ENCODE measurements at places on chromosomes 4 and X.

DNA sequence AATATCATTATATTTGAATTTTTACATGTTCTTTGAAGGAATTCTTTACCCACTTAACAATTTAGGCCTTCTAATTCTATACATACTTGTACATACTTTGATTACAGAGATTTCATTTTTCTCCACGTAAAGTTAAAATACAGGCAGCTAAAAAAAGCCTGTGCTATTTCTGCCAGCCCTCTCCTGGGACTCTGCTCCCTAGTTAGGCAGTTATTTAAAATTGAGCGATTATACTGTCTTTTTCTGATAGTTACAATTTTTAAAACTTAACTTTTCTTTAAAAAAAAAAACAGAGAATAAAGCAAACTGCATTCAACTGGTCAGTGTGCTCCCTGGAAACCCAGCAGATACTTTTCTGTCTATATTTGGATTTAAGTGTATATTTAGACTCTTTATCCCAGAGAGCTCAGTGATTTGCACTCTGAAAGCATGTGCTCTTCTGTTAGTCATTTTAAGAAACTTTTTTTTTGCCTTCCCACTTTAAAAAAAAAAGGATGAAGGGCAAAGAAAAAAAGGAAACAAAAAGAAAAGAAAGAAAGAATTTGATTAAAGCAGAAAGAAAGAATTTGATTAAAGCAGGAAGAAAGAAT, 18.1 kb upstream of the FAM241A start:
- DNase-seq: no peak
- H3K4me1 ChIP-seq: peaks cover 9% of the 10 kb centered on the region
- no peak overlapping the region for H3K4me3 ChIP-seq
- peaks cover 6% of the 10 kb centered on the region for H3K27me3 ChIP-seq
- H3K27ac ChIP-seq: no peak overlapping the region

DNA sequence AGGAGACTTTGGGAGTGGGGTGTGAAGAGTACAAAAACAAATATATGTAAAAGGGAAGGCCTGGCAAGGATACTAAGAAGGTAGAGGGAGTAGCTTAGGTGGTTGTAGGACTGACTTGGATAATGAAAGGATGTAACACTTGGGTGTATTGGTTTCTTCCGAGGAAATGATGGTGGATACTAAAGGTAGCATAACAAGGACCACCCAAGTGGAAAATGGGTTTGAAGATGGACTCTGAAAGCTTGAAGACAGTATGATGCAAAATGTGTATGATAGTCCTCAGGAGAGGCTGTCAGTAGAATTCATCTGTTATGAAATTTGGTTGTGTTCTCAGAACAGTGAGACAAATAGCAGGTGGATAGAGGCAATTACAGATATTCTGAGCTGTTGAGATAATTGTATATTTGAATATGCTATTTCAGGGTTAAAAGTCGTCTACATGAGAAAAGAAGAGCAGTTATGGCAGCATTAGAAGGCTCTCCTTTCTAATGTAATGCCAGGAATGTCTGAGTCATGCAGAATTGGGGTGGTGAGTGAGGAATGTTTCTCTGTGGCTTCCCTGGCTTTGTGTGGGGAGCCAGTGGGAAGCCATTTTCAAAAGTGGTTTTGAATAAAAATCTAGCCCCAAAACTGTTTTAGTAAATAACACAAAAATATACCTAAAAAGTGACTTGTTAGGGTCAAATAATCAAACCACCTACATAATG, 75.6 kb downstream of the FHIP1A start:
- no peaks in the 10 kb centered on the region for H3K36me3 ChIP-seq
- peaks cover 41% of the 10 kb centered on the region for H3K4me1 ChIP-seq
- no peak overlapping the region for H3K4me3 ChIP-seq
- H3K27ac ChIP-seq: peak overlapping the region; percentile 78

DNA sequence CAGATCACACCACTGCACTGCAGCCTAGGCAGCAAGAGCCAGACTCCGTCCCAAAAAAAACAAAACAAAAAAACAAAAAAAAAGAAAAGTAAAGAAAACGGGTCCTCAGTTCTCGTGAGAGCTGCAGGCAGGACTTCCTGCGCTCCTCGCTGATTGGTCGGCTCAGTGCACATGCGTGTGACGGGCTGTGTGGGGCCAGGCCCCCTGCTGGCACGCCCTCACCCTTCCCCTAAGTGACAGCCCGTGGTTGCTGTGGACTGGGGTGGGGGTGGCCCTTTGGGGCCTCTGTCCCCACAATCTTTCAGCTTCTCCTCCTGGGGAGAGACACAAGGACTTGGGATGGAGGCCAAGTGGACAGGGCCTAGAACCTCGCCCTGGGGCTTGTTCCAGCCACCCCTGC, at the start of gene FAM9B:
Gene FAM9B (minus strand): TSS at position 139 of the 400 bp plus-strand sequence. CDS start 1,141 bp downstream, outside the sequence.
- no peak within 1 kb of the TSS for H3K27ac ChIP-seq
- peaks cover 3% of the 10 kb centered on the region for H3K27me3 ChIP-seq
- no peaks in the 10 kb centered on the region for H3K4me1 ChIP-seq
- no peaks in the 10 kb centered on the region for H3K36me3 ChIP-seq

DNA sequence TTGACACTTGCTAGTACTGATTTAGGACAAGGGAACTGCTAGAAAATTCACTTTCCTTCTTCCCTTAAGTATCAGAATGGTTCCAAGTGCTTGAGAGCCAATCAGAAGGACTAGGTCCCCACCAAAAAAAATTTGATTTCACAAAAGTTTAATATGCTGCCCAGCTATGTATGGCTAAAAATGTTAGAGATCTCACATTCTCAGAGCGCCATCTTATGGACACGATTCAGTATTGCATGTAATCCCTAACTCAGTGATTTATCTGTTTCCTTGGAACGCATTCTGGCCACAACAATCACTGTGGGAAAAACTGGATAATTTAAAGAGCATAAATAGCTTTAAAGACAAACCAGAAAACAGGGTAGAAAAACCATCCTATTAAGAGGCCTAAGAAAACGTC, 255.1 kb upstream of the GPC4 start:
- H3K36me3 ChIP-seq: no peaks in the 10 kb centered on the region
- no peak for DNase-seq
- no peak overlapping the region for H3K4me3 ChIP-seq
- H3K4me1 ChIP-seq: peaks cover 15% of the 10 kb centered on the region
- H3K27ac ChIP-seq: no peak overlapping the region
- peaks cover 7% of the 10 kb centered on the region for H3K27me3 ChIP-seq

DNA sequence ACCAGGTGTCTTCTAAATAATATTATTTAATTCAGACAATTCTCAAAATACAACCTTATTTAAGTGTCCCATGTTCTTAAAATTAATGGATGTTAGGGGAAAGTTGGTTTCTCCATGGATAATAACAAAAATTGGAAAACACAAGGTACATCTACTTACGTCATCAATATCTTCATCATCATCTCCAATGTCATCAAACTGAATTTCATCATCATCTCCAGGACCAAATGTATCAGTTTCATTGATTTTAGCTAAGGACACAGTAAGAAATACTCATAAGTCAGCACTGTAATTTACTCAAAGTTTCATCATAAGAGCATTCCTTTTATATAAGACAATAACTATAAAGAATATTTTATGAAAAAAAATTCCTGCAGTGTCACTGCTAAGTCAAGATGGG, 11.3 kb downstream of the EIF1AX start:
- H3K4me1 ChIP-seq: no peaks in the 10 kb centered on the region
- no peak for DNase-seq
- peaks cover 16% of the 10 kb centered on the region for H3K36me3 ChIP-seq
- peak overlapping the region; percentile 11 for H3K27ac ChIP-seq
- H3K4me3 ChIP-seq: no peak overlapping the region
- H3K27me3 ChIP-seq: no peaks in the 10 kb centered on the region

DNA sequence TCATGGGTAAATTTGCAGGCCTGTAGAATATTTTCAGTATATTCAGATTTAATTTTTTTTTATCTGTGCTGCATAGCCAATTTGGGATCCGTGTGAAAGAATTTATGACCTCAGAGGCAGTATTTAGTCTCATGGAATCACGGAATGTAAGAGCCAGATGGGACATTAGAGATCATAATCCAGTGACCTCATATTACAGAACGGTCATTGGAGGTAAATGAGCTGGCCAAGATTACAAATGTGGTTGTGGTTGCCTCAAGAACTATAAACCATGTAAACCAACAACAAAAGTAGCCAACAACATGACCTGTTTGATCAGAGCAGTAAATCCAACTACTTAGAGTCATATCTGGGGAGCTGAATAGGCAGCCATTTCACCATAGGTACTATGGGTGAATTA, 71.6 kb downstream of the AMOT start:
- H3K27me3 ChIP-seq: no peaks in the 10 kb centered on the region
- no peak overlapping the region for H3K4me3 ChIP-seq
- H3K4me1 ChIP-seq: no peaks in the 10 kb centered on the region
- no peaks in the 10 kb centered on the region for H3K36me3 ChIP-seq

DNA sequence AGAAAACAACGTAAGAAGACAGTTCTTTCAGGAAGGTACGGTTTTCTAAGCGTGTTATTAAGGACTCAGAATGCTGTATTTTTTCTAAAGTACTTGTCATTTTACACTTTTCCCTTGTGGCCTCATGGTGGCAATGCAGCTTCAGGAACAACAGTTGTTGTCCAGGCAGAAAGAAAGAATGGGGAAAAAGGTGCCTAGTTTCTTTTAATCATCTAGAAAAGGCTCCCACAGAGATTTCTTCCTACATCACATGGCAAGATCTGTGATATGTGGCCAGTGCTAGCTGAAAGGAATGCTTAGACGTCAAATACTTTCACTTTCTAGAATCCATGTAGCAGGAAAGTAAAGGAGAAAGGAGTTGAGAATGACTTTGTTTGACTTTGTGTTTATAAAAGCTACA, 49.0 kb upstream of the TRAM1L1 start:
- peaks cover 12% of the 10 kb centered on the region for H3K4me1 ChIP-seq
- peak overlapping the region; percentile 50 for H3K4me3 ChIP-seq
- H3K36me3 ChIP-seq: peaks cover 3% of the 10 kb centered on the region

Data from osteocyte (in vitro differentiated cells).